Iris pigment epithelial cell (primary cell): ENCODE measurements at places on chromosomes 1 and 21.

GRCh38 chr1:181508486-181509165 lies 25.3 kb downstream of the CACNA1E start:
- no peak for DNase-seq

- DNase-seq = no peak
Observed at GRCh38 chr1:20448671-20449071, 37.3 kb downstream of the CAMK2N1 start.

- DNase-seq = no peak
Observed at GRCh38 chr1:65992831-65993271, 200.2 kb downstream of the PDE4B start.

DNA sequence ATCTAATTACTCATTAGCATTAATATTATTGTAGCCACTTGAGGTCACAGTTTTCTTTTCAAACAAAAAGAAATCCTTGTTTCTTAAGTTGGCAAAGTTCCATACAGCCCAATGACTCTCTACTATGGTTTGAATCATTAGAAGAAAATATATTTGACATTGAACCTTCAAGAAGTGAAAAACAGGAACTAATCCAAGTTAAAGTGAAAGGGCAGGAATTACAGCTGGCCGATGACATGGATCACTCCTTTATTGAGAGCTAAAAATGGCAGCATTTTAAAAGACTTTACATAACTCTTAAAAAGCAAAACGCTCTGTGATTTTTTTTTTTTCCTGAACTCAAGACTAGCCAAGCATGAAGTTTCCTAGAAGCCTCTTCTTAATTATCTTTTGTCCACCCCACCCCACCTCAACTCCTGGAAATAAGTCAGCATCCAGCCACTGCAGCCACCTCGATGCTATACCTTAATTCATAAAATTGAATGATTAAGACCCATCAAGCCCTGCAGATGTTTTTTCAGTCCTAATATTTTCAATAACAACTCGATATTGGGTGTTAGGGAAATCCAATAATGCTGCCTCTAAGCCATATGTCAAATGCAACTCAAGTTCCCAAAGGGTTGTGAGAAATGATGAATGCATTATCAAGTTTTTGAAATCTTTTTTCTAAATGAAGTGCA lies 323.1 kb downstream of the HHIPL2 start:
- no peak for DNase-seq

GRCh38 chr1:215489771-215490565 lies 77.1 kb upstream of the KCTD3 start:
- DNase-seq = no peak

DNA sequence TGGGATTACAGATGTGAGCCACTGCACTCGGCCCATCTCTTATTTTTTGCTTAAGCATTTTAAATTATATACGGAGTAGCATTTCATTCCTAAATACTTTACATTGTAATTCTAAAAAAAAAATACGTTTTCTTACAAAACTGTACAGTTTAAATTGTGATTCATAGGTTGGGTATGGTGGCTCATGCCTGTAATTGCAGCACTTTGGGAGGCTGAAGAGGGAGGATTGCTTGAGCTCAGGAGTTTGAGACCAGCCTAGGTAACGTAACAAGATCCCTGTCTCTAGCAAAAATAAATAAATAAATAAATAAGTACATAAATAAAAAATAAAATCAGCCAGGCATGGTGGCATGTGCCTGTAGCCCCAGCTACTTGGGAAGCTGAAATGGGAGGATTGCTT lies 24.6 kb downstream of the TBCE start:
- DNase-seq = peak; percentile 46

GRCh38 chr1:177163844-177164379 lies 600 bp downstream of the ASTN1 start:
- no peak for DNase-seq

DNA sequence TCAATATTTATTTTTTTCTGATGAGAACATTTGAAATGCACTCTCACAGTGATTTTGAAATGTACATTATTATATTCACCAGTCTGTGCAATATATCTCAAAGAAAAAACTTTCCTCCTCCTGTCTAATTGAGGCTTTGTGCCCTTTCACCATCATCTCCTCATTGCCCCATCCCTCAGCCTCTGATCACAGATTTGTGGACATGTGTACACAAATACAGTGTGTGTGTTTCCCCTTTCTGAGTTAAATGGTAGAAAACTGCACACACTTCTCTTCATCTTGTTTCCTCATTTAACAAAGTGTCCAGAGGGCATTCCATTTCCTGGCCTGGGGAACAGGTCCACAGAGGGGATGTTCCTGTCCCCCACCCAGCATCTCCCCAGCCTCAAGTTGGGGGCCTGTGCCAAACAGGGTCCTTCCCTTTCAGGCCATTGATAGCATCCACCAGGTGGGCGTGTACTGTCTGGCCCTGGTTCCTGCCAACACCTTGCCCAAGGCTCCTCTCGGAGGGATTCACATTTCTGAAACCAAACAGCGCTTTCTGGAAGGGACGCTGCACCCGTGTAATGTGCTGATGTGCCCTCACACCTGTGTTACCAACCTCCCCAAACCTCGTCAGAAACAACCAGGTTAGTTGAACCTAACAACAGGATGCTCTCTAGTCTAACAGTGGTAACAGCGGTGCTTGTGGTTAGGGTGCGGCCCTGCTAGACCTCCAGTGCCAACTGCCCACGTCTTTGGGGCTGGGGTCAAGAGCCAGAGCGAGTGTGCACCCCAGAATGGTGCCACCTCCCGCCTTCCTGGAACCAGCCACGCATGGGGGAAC lies 54.6 kb downstream of the S100B start:
- DNase-seq = no peak

GRCh38 chr1:94620345-94621031 lies 78.9 kb upstream of the F3 start:
- no peak for DNase-seq
